T-helper 2 cell (primary cell): ENCODE measurements at places on chromosomes 4 and X.

DNA sequence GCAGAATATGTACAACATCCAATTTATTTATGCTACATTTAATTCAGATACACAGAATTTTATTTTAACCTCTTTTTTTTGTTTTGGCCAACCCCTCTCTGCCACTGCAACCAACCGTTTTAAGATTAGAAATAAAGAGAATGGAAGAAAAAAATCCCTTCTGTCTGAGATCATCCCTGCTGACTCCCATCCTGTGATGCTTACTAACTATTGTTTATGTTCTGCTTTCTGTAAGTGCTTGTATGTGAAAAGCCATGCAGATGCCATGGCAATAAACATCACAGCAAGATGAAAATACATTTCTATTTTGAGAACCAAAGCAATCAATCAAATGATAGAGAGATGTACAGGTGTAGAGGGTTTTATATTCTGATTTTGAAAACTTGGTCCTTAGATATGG lies 70.1 kb downstream of the GABRB1 start:
- no peak for DNase-seq

DNA sequence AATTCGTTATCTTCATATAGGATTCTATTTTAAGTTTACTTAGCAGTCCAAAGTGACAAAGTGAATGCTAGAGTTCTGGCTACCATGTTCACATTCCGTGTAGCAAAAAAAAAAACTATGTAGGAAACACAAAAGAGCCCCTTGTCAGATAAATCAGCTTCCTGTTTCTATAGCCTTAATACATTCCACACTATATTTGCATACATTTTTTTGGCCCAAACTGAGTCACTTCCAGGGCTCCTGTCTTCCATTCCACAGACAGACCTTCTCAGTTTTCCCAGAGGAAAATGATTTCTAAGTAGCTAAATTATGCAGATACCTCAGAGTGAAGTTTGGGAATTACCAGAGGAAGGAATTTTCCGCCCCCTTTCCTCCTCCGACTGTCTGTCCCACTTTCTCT lies 841.9 kb upstream of the HS3ST1 start:
- DNase-seq, result no peak

DNA sequence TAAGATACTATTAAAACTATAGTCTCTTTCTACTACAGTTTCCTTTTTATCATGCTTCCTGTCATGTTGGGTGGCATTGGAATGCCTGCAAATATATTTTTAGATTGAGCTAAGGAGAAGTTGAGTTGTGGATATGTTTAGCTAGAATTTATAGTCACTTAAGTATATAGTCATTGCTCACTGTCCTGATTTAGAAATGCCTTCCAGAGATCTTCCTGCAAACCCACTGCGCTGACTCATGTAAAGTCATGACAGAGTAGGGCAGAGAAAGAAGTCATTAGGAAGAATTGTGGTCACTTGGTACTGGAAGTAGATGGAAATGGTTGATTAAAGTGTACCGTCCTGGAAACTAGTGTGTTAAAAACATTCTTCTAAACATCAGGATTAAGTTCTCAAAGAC lies 490.3 kb upstream of the PABPC4L start:
- DNase-seq, result no peak

- no peak for DNase-seq
These were observed 106.8 kb downstream of the CLNK start for GRCh38 chr4:10577508-10578426.

DNA sequence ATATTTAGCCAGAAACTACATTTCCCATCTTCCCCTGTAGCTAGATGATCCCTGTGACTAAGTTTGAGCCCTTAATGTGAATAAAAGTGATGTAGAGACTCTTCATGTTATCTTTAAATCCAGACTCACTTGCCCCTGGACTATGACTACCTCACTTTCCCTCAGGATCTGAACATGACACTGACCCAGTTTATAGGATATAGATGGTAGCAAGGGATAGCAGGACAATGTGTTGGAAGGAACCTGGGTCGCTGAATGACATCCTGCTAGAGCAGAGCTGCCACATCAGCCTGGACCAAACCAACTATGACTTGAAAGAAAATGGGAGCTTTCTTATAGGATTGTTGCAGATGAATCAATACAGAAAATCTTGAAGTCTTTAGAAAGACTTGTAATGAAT lies 138.2 kb downstream of the PACRGL start:
- no peak for DNase-seq

GRCh38 chr4:1225272-1226143 lies 23.4 kb downstream of the CTBP1 start:
- no peak for DNase-seq

- peak; percentile 46 for DNase-seq
These were observed 1.1 kb upstream of the CHST7 start for GRCh38 chrX:46572340-46572936.

DNA sequence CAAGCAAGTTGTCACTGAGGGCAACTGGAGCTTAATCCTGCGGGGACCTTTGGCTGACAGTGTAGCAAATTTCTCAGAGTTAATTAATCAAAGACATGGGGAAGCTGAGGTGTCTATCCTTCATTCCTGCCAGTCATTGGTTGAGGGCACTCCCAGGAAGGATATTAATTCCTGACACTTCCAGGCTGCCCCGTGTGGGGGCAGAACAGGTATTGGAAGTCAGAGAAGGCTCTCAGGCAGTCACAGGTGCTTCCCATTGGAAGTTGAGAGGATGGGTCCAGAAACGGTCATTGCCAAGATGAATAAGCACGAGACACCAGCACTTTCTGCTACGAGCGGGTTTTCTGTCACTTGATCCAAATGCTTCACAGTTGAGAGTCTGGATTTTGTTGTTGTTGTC lies 29.1 kb upstream of the CD38 start:
- no peak for DNase-seq

- no peak for DNase-seq
These were observed 19.4 kb upstream of the YTHDC1 start for GRCh38 chr4:68369142-68369805.
